ENCODE measurements at places on chromosomes 11 and 22. TPM values are rescaled to one million over a fixed set of nuclear protein-coding genes. Genes with fewer than 3 reads are reported as not detected.

- DNase-seq, result no peak
Measured at GRCh38 chr22:43994006-43994405, 30.1 kb upstream of the PARVB start.

DNA sequence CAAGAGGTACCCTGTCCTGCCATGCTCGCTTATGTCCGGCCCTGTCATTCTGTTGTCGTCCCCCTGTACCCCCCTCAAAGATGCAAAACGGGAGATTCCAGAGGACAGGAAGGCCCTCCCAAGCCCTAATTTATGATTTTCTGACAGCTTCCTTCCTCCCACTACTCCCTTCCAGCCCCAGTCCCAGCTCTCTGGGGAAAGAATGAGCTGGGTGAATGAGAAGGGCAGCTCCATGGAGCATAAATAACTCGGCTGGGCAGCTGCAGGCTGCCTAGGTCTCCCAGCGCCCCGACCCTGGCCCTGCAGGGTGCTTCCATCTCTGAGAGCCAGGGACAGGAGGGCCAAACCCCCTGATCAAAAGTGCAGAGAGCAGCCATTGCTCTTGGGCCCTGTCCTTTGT is 3.9 kb upstream of the EMID1 start:
- no peak for DNase-seq

DNA sequence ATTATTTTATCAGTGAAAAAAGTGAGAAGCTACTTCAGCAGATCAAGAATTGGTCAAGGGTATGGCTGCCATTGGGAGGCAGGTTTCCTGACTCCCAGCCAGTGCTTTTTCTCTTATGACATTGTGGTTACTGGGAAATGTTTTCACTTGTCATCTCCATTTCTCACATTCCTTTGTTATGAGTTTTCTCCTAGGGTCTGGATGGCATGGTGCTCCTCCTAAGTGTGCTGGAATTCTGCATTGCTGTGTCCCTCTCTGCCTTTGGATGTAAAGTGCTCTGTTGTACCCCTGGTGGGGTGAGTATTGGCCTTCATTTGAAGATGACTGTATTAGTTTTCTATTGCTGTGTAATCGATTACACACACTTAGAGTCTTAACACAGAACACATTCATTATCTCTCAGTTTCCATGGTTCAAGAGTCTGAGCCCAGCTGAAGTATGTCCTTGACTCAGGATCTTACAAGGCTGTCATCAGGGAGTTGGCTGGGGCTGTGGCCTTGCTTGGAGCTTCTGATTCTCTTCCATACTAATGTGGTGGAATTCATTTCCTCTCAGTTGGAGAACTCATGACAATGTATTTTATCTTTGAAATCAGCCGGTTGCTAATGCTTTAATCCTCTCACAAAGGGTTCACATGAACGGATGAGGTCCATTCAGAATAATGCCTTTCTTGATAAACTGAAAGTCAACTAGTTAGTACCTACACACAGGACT is 21.0 kb upstream of the MS4A6E start:
- no peak for DNase-seq

The OR5AS1 gene
- not detected for total RNA-seq

The OR9I1 gene
- total RNA-seq, result not detected
